SJSA1 (cell line): ENCODE measurements at places on chromosomes 5 and 9.

GRCh38 chr5:53827211-53827651 is 266.8 kb downstream of the NDUFS4 start:
- DNase-seq: no peak

DNA sequence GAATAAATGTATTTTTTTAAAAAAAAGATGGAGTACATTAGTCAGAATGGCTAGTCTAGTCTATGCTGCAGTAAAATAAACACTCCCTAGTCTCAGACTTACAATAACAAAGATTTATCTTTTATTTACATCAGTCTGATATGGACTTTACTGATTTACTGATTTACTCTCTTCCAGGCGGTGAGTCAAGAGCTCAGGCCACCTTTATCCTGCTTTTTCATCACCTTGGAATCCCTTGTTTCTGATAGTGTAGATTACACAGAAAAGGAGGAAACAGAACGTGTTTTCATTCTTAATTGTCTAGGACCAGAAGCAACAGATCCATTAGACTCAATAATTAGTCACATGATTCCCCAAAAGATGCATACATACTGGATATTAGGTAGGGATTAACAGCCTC is 290.1 kb upstream of the TRPC7 start:
- DNase-seq: no peak

DNA sequence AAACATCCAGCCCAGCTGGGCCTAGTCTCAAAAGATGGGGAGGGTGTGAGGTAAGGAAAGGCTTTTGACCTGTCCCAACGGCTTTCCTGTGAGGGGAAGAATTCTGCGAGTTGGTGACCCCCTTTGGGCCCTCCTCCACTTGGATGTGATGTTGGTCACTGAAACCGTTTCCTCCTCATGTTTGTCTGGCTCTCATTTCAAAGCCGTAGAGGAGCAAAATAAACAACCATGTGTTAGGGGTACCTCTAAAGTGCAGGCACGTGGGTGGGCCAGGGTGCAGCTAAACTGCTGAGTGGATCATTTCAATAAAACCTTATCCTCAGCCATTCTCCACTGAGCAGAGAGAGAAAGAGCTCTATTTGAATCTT is 84.3 kb upstream of the MELK start:
- DNase-seq: peak; percentile 27

- no peak for DNase-seq
Measured at GRCh38 chr5:81003811-81004386, 43.7 kb downstream of the RASGRF2 start.
